CD4-positive, alpha-beta T cell treated with Interleukin-15 for 4 hours (primary cell): ENCODE measurements at places on chromosomes 7 and 10.

DNA sequence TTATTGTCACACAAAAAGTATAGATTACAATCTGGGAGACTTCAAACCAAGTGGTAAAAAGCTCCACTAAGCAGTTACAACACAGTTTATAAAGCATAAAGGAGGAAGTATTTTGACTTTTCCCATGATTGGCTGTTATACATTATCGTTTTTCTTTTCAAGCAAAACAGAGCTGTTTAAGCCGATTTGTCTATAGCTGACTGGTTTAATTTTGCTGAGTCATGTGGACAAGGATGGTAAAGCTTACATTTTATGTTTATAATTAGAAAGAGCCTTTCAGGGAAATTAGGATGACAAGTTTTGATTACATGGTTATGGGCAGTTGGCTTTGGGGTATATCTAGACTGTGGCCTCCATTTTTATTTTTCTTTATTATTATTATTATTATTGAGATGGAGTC is 152.5 kb upstream of the STK17A start:
- no peak for DNase-seq

- no peak for DNase-seq
Observed at GRCh38 chr7:41110186-41110585, 592.7 kb downstream of the INHBA start.

- no peak for DNase-seq
Observed at GRCh38 chr7:151246851-151247580, 1.5 kb downstream of the SMARCD3 start.

DNA sequence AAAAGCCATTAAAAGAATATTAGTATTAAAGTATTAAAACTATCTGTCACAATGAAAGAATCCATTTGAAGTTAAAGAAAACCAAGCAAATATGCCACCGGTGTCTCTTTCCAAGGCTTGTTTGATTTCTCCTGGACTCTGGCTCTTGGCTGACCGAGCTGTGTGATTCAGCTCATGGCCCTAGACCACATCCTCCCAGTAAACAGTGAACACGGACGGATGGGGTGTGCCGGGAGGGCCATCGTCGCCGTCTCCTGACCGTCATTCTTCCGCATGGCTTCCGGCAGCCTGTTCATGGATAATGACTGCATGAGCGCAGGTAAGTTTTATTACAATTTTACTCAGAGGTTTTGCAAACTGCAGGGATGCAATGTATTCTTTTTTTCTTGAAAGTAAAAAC is 218.5 kb downstream of the DNAJB6 start:
- no peak for DNase-seq

GRCh38 chr7:36040679-36041078 is 112.4 kb upstream of the EEPD1 start:
- no peak for DNase-seq

GRCh38 chr10:50585921-50586739 is 37.6 kb downstream of the SGMS1 start:
- DNase-seq: no peak

GRCh38 chr7:56007891-56008290 is 43.4 kb downstream of the PSPH start:
- DNase-seq: no peak

DNA sequence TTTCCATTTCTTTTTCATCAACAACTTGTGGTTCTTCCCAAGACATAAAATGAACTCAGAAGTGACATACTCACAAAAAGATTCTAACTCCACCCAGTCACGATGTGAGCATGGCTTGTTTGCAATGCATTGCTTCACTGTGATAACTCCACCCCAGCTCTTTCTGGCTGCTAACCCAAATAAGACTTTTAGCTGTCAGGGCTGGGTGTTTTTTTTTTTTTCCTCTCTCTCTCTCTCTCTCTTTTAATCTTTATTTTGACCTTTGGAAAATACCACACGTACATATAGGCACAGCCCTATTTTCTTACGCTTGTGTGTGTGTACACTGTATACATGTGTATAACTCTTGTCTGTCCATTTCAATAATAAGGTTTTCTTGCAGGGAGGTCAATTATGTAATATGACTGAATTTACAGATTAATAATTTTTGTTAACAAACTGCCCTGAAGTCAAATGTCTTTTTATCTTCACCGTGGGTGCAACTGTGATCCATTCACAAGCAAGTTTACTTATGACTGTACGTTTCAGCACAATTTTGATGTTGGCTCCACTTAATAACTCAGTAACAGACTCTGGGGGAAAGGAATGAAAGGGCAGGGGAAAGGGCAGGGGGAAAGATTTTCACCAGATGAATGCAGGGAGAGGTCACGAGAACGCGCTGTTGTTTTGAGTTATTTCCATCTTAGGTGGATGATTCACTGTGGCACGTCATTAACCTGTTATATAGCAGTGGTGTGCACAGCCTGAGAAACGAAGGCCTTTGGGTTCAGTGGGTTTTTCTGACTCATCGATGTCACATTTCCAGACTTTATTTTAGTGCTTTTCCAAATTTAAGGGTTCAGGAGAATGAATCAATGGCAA is 49.1 kb downstream of the APBB1IP start:
- peak; percentile 77 for DNase-seq
